ENCODE measurements at places on chromosomes 5 and 9.

DNA sequence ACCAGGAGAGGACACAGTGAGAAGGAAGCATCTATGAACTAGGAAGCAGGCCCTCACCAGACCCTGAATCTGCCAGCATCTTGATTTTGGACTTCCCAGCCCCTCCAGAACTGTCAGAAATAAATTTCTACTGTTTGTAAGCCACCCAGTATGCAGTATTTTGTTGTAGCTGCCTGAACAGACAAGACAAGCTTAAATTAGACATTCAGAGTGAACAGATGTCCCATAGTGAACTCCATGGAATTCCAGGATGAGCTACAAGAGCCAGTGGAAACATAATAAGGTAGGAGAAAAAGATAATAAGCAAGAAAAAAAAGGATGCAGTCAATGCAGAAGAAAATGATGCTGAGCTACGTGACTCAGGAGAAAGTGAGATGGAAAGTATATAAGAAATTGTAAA lies 47.8 kb upstream of the MAMDC2 start:
- no peak for DNase-seq

DNA sequence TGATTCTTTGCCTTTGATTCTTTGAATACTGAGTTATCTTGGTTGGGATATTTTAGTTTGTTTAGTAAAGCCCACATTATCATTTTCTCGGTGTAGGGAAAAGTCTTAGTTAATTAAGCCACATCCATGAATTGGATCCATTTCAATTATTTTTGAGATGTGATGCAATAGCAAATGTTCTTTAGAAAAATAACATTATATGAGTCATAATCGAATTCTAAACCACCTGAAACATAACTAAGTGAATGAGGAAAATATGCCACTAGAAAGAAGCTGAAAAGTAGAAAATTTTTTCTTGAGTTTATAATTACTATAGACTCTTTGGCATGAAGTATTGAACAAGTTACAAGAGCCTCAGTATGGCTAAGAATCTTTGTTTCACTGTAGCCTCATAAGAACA lies 17.5 kb upstream of the CCDC192 start:
- DNase-seq = no peak

- no peak for DNase-seq
Observed at GRCh38 chr5:158942217-158942616, 157.5 kb downstream of the EBF1 start.

GRCh38 chr9:100428871-100429654 lies 2.1 kb downstream of the MSANTD3 start:
- DNase-seq = peak; percentile 43

All from Ammon's horn (tissue), 1 donor.